ENCODE measurements at places on chromosomes 11 and 22. TPM values are rescaled to one million over a fixed set of nuclear protein-coding genes. Genes with fewer than 3 reads are reported as not detected.

- no peaks in the 10 kb centered on the region for H3K36me3 ChIP-seq
- H3K27ac ChIP-seq = peak overlapping the region; percentile 66
- no peaks in the 10 kb centered on the region for H3K27me3 ChIP-seq
- peak overlapping the region; percentile 67 for H3K4me3 ChIP-seq
- peaks cover 26% of the 10 kb centered on the region for H3K4me1 ChIP-seq
These were observed 29.2 kb upstream of the PLET1 start for GRCh38 chr11:112289588-112290492.

GRCh38 chr11:40227730-40228129 is 1231.7 kb downstream of the LRRC4C start:
- no peak overlapping the region for H3K4me3 ChIP-seq
- H3K36me3 ChIP-seq = no peaks in the 10 kb centered on the region
- no peak overlapping the region for H3K27ac ChIP-seq

DNA sequence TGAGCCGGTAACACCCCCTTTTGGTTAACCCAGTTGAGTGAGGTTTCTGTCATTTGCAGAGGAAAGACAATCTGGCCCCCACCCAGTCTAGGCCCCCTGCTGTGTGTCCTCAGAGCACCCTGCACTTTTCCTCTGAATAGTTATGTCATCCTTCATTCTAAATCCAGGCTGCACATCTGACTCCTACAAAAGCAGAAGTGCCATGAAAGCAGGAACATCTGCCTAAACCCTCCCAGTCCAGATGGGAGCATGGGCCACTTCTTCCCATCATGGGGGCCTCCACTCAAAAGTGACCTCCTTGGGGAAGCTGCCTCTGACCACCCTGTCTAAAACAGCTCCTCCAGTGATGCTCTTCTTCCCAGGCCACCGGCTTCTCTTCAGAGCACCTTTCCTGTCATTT is 53.7 kb upstream of the HMGXB4 start:
- H3K4me1 ChIP-seq = no peaks in the 10 kb centered on the region
- H3K4me3 ChIP-seq = no peak overlapping the region
- H3K27ac ChIP-seq = no peak overlapping the region
- no peak for DNase-seq

DNA sequence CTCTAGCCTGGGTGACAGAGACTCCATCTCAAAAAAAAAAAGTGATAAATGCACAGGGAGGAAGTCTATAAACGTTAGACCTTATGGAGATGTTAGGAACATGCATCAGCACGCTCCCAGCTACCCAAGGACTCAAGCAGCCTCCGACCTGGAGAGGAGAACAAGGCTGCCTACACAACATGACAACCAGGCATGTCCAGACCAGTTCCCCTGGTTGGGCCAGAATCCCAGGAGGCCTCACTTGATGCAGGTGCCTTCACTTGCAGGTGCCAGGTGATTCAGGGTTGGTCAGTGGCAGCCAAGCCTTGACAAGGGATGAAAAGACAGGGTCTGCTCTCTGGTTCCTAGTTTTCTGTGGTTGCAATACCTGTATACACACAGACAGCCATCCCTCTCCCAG is 5.9 kb downstream of the RANGAP1 start:
- no peaks in the 10 kb centered on the region for H3K27me3 ChIP-seq
- no peak overlapping the region for H3K27ac ChIP-seq
- no peak overlapping the region for H3K4me3 ChIP-seq
- no peak for DNase-seq
- peaks cover 93% of the 10 kb centered on the region for H3K36me3 ChIP-seq
- peaks cover 6% of the 10 kb centered on the region for H3K4me1 ChIP-seq

DNA sequence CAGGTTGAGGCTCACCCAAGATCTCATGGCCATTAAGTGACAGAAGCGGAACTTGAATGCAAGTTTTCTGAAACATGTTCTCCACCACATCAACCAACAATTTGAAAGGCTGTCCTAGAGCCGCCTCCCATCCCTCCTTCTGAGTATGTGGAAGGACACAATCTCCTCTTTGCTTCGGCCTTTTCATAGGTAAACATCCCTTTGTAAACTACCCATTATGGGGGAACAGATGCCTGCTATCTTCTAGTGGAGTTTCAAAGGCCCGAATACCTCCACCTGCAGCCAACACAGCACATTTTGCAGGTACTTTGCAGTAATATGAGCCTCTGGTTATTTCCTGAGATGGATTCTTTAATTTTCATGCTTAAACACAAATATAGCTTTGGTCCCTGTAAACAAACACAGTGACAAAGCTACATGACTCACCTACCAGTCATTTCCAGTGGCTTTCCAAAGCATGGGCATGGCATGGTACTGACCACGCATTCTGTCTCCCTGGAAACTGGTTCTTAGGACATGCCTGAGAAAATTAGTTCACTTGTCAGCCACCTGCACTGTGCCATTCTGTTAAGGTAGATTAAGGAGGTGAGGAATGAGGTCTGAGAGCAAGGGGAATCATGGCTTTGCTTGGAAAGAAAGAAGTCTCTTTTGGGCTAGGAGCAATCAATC is 60.2 kb downstream of the EHF start:
- no peak overlapping the region for H3K27ac ChIP-seq
- no peaks in the 10 kb centered on the region for H3K36me3 ChIP-seq
- H3K4me1 ChIP-seq = no peaks in the 10 kb centered on the region
- no peaks in the 10 kb centered on the region for H3K27me3 ChIP-seq

The DNAJB13 gene
- 7.5 TPM for total RNA-seq
